ENCODE measurements at places on chromosomes 7 and 10. TPM values are rescaled to one million over a fixed set of nuclear protein-coding genes. Genes with fewer than 3 reads are reported as not detected.

DNA sequence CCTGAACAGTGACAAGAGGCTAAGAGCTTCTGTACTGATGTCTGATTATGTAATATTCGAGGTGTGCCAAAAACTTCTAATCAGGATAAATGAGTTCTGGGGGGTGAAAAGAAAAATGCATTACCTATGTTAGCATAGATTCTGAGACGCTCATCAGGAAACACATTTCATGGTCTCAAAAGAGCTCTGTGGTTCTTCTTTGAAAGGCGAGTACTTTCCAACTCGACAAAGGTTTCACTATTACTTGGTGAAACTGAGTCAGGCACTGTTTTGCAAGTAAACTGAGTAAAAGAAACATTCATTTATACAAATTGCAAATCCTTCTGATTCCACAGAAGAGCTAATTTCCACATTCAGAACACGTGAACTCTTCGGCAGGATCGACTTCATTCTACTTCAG, 523.2 kb downstream of the GATA3 start:
- no peak overlapping the region for H3K4me3 ChIP-seq
- no peaks in the 10 kb centered on the region for H3K27me3 ChIP-seq
- no peaks in the 10 kb centered on the region for H3K4me1 ChIP-seq

- peak overlapping the region; percentile 86 for H3K4me3 ChIP-seq
- no peak for DNase-seq
- no peaks in the 10 kb centered on the region for H3K36me3 ChIP-seq
- H3K27ac ChIP-seq: peak overlapping the region; percentile 87
- peaks cover 14% of the 10 kb centered on the region for H3K4me1 ChIP-seq
These were observed 835 bp downstream of the COMMD3 start for GRCh38 chr10:22317076-22317370.

DNA sequence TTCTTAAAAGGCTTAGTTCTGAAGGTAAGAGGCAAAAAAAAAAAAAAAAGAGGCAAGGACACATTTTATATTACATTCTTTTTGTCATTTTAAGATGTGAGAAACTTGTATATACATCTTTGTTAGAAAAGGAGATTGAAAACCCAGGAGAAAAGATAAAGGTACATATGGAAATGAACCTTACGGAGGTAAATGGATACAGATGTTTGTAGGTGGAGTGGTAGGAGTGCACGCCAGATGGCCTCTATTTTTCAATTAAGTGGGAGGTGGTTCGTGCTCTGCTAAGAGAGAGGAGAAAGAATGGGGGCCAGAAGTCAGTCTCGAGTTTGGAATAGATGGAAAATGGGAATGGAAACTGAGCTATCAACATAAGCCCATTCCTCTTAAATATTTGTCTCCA, 622.5 kb upstream of the GHITM start:
- no peak overlapping the region for H3K27ac ChIP-seq
- H3K36me3 ChIP-seq: no peaks in the 10 kb centered on the region
- no peaks in the 10 kb centered on the region for H3K27me3 ChIP-seq
- no peaks in the 10 kb centered on the region for H3K4me1 ChIP-seq

- H3K4me3 ChIP-seq: no peak overlapping the region
- H3K27ac ChIP-seq: no peak overlapping the region
- no peaks in the 10 kb centered on the region for H3K4me1 ChIP-seq
- no peaks in the 10 kb centered on the region for H3K36me3 ChIP-seq
- H3K27me3 ChIP-seq: no peaks in the 10 kb centered on the region
- DNase-seq: no peak
These were observed 20.5 kb upstream of the CEP41 start for GRCh38 chr7:130461272-130461671.

ATRNL1 gene
- total RNA-seq: 1.4 TPM

LOXL4 gene
- total RNA-seq: 28.6 TPM

Data from osteoblast (primary cell).